Prostate gland (tissue), 2 donors: ENCODE measurements at places on chromosomes 12 and 14. TPM values are rescaled to one million over a fixed set of nuclear protein-coding genes. Genes with fewer than 3 reads are reported as not detected.

GRCh38 chr12:124774462-124775167 is 89.0 kb downstream of the SCARB1 start:
- no peak for DNase-seq

- DNase-seq: no peak
These were observed 159.3 kb downstream of the CAND1 start for GRCh38 chr12:67428431-67428830.

GRCh38 chr14:84708865-84709264 is 821.1 kb upstream of the FLRT2 start:
- no peak for DNase-seq

DNA sequence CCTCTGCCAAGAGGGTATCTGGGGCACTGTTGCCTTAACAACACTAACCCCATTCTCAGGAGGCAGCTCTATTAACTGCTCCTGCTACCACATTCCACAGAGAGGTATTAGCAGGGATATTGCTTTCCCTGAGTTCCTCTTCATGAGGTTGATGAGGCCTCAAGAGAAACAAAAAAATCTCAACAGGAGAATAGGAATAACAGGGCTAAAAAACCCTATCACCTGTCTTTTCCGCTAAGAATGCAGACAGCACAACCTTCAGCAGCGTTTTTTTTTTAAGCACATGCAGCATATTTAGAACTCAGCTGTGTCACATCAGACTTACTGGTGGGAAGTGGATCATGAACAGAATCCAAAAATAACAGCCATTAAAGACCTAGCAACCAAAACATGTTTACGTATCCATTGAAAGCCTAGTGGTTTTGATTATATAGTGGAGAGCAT is 29.2 kb downstream of the ATF7 start:
- no peak for DNase-seq

- DNase-seq: no peak
These were observed 225.0 kb upstream of the ARID2 start for GRCh38 chr12:45504316-45505010.

GRCh38 chr14:65250162-65250495 is 147.8 kb upstream of the MAX start:
- DNase-seq: peak; percentile 20

- no peak for DNase-seq
These were observed 184.7 kb upstream of the DCN start for GRCh38 chr12:91367234-91367849.

DNA sequence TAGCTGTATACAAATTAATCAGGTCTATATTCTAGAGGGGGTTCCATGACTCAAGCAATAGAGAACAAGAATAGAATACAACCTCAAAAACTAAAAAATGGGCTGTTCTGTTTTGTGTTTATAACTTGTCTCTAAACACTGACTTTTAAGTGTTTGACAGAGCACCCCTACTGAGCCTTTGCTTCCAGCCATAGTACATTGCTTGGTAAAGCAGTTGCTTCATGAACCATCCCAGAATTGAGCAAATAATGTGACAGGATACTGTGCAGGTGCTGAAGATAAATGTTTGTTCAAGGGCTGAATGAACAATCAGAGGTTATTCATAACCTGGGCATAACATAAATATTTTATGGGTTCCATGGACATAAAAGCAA is 11.5 kb downstream of the SPTSSA start:
- DNase-seq: no peak

GRCh38 chr14:70061108-70061507 is 127.6 kb downstream of the SLC8A3 start:
- DNase-seq: no peak

- DNase-seq: no peak
These were observed 8.9 kb downstream of the COX14 start for GRCh38 chr12:50120953-50121352.

Gene LRFN5
- 0.50 TPM for total RNA-seq

Gene MON2
- 66.3 TPM for total RNA-seq
